ENCODE measurements at places on chromosomes 5 and 9. TPM values are rescaled to one million over a fixed set of nuclear protein-coding genes. Genes with fewer than 3 reads are reported as not detected.

ASS1 gene
- total RNA-seq: 118 TPM

SLC6A18 gene
- total RNA-seq: not detected

TEX48 gene
- not detected for total RNA-seq

TRPM6 gene
- 1.0 TPM for total RNA-seq

AOPEP gene
- total RNA-seq: 138 TPM

MCC gene
- 14.6 TPM for total RNA-seq

SARDH gene
- 0.62 TPM for total RNA-seq

INVS gene
- 19.7 TPM for total RNA-seq

LCN10 gene
- 10.0 TPM for total RNA-seq

LRRC14B gene
- not detected for total RNA-seq

GKAP1 gene
- 6.9 TPM for total RNA-seq

SVEP1 gene
- total RNA-seq: 113 TPM

SNCB gene
- not detected for total RNA-seq

NFIB gene
- 230 TPM for total RNA-seq
